ENCODE measurements at places on chromosomes 11 and 22.

- no peak for DNase-seq
These were observed 15.5 kb downstream of the DEAF1 start for GRCh38 chr11:679271-680207.

GRCh38 chr11:70333261-70333660 lies 62.8 kb downstream of the PPFIA1 start:
- DNase-seq, result no peak

DNA sequence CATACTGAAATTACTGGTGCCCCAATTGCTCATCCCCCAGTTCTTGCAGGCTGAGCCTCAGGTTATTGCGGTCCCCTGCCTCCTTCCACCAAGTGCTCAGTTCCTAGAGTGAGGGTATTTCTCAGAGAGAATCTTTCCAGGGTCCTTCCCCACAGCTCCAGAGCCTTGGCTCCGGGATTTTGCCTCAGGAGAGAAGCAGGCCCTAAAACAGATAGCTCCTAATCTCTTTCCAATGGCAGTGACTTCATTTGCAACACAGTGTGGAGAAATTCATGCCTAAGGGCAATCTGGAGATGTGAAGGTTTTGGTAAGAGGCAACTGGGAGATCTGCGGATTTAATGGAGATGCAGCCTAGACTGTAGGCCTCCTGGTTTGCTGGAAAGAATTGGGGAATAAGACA lies 2.9 kb downstream of the NF2 start:
- no peak for DNase-seq

DNA sequence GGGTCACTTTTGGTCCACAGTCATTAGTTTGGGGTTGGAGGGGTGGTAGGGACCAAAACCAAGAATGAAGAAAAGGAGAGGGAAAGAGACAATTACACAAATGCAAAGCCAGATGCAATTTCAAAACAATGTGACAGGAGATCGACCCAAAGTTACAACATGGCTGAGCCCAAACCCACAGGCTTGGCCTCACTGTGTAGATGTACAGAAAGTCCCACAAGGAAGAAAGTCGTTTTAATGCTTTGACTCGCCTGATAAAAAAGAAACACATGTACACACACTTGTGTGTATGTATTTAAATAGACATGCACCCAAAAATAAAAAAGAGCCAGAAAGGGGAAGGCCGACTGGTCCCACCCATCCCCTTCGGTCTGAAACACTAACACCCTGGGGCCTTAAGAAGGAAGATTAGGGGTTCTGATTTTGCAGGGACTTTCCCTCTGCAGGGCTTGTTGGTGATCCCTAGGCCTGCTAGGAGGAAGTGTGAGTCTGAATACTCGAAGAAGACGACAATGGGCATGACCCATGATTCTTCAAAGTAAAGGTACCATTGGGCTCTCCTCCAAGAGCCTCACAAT lies 104.1 kb downstream of the ETS1 start:
- no peak for DNase-seq

GRCh38 chr11:86523738-86524619 lies 148.4 kb downstream of the ME3 start:
- DNase-seq, result no peak

DNA sequence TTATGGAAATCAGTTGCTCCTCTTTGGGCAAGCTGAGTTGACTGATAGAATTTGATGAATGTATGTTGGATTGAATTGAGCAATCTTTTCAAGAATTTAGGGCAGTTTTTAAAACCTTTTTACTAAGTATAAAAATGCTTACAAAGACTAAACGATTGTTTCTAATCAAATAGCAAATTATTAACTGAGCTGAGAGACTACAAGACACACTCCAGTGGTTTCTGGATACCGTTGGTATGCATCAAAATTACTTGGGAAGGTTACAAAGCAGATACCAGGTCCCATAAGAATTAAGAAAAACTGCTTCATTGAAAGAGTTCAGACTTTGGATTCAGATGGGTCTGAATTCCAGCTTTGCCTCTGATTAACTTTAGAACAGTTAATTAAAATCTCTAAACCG lies 721.4 kb downstream of the FAM181B start:
- DNase-seq, result no peak

Measured in right renal cortex interstitium (tissue), 3 donors.